ENCODE measurements at places on chromosomes 4 and X.

GRCh38 chr4:24686866-24687692 lies 102.7 kb upstream of the DHX15 start:
- no peak for DNase-seq

DNA sequence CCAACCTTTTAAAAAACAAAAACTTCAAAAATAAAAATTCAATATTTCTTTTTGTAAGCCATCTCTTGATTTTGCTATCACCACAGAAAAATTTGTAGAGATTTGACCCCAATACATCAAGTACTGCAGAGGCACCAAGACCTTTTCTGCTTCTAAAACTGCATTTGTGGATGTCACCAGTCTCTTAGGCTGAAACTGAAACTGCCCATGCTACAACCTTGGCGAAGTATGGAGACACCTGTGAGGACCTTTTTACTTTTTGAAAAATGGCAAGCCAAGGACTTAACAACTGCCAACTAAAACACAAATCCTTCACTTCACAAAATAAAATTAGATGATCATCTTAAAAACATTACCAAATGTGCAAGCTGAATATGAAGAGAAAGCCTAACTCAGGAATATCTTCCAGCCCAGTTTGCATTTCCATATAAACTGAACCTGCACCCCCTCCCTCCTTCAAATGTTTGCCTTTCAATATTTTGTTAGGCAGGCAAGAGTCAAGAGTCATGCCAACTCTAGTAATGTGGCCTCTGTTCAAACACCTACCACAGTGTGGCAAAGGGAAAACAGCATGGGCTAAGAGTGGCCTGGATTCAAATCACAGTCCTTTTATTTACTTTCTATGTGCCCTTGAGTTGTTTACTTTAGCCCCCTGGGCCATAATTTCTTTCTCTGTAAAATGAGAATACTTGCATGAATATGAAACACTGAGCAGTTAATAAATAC lies 389.4 kb downstream of the OPHN1 start:
- no peak for DNase-seq

DNA sequence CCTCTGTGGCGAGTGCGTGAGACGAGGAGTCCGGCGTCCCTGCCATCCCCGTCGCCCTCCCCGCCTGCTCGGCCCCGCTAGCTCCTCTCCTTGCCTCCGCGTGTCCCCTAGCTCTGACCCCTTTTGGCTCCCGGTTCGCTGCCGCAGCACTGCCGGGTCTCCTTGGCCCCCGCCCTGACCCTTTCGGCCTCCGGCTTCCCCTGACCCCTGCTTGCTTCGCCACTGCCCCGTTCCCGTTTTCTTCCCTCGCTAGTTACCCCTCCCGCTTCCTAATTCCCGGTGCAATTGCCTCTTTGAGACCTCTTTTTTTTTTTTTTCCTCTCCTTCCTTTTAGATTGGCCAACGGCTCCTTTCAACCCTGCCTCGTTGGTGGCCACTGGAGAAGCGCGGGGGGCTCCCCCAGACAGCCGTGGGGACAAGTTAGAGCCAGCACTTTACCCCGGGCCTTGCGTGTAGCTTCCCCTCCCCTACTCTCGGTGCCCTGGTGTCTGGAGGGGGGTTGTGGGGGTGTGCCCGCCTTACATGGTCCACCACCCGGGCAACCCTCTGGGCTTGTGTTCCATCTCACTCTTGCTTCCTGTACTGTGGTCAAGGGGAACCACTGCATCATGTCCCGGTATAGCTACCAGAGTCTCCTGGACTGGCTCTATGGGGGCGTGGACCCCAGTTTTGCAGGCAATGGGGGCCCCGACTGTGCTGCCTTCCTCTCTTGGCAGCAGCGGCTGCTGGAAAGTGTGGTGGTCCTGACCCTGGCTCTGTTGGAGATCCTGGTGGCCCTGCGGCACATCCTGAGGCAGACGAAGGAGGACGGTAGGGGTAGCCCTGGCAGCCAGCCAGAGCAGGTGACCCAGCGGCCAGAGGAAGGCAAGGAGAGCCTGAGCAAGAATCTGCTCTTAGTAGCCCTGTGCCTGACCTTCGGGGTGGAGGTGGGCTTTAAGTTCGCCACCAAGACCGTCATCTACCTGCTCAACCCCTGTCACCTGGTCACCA lies 548 bp downstream of the TMEM164 start:
- DNase-seq: no peak

GRCh38 chr4:71049395-71049794 lies 55.9 kb downstream of the DCK start:
- no peak for DNase-seq

DNA sequence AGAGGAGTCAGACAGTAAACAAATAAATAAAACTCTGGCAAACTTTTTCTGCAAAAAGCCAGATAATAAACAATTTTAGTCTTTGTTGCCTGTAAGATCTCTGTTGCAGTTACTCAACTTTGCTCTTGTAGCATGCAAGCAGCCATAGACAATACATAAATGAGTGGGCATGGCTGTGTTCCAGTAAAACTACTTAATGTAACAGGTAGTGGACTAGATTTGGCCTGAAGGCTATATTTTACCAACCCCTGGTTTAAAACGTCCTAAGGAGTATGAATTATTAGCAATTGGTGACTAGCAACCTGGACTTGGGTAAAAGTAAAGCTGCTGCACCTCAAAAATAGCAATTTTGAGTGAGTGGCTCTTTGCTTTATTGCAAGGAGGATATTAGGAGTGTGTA lies 30.9 kb downstream of the SLAIN2 start:
- DNase-seq: no peak

DNA sequence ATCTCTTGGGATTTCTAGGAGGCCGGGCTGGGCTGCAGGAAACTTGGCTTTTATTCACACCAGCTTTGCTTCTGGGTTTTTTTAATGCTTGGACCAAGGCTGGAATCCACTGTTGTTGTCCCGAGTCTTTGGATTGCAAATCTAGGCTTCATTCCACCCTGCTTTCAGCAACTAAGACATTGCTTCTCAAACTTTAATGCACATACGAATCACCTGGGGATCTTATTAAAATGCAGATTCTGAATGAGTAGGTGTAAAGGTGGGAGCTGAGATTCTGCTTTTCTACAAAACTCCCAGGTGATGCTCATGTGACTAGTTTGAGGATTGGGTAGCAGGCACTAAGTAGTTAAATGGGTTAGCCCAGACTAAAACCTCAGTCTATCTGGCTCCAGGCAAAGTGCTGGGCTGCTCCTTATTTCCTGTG lies 39.2 kb upstream of the GPC4 start:
- DNase-seq: no peak

DNA sequence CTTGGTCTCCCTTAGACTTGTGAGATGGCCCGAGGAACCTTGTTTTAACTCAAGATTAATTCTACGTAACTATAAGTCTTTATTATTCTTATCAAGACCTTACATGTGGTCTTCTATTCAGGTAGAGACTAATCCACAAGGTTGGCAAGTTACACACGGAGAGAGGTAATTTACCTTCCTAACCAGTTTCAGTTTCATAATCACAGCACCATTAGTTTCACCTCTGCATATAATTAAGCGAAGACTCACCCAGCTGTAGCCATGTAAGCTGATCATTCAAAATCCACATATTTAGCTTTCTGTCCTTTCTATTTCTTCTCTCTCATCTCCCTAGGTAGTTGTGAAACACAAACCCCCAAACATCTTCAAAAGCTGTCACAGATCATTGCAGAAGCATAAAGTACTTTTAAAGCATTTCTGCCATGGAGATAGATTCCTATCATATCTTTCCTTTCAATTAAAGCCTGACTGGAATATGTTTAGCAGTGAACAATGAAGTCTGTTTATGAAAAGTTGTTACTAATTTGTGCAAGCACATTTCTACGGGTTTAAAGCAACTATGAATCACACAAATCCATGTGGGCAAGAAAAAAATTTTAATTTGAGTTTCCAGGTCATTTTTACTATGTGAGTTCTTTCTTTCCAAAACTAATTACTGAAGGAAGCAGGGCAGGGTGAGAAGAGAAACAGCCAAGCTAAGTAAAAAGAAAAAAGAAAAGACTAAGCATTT lies 78.5 kb downstream of the BTC start:
- no peak for DNase-seq

GRCh38 chrX:40685362-40685918 lies 38.1 kb upstream of the CXorf38 start:
- no peak for DNase-seq

DNA sequence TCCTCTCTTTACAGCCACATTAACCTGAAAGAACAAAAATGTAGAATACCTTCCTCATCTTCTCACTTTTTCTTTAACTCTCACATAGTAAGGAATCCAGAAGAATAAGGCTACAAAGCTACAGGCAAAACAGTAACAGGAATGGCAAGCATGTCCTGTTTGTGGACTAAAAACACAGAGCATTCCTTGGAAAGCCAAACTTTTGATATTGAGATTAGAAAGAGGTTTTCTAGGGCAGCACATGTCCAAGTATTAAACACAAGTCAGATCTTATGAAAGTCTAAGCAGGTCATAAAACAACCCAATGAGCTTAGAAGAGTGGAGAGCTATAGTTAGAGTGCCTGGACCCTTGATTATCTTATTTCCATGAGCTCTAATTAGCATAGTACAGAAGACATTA lies 58.2 kb upstream of the FAM9C start:
- DNase-seq: no peak

DNA sequence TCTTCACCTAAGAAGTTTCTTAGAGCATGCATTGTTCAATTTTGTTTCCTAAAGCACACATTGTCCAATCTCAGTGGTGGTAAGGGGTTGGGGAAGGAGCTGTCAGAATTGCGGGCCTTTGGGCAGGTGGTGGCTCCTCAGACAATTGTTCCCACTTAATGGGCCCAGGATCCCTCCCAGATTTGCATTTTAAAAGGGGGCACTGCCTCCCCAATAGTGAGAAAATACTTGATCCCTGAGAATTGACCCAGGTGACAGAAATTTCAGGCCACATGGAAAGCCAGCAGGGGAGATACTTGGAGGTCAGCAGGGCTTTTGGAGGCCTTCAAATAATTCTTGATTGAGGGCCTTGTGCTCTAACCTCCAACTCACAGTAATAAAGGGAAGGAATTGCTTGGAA lies 217.1 kb downstream of the ZNF674 start:
- no peak for DNase-seq

- no peak for DNase-seq
These were observed 207.1 kb upstream of the DKK2 start for GRCh38 chr4:107243141-107243781.

- no peak for DNase-seq
These were observed 4.5 kb downstream of the UBA1 start for GRCh38 chrX:47198026-47198686.

DNA sequence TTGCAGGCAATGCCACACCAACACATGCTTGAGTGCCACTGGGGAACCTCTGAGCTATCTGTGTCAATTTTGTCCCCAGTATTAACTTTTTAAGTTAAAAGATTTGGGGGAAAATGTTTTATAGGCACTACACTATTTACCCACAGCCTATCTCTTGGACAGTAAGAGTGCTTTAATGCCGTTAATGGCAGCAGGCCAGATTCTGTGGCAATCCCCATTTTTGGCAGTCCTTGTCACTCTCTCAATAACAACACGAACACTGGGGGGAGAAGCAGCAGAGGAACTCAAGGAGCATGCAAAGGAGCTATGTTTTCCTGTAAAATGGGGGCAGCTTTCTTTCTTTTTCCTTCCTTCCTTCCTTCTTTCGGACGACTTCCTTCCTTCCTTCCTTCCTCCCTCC lies 168.6 kb downstream of the NSUN7 start:
- no peak for DNase-seq

DNA sequence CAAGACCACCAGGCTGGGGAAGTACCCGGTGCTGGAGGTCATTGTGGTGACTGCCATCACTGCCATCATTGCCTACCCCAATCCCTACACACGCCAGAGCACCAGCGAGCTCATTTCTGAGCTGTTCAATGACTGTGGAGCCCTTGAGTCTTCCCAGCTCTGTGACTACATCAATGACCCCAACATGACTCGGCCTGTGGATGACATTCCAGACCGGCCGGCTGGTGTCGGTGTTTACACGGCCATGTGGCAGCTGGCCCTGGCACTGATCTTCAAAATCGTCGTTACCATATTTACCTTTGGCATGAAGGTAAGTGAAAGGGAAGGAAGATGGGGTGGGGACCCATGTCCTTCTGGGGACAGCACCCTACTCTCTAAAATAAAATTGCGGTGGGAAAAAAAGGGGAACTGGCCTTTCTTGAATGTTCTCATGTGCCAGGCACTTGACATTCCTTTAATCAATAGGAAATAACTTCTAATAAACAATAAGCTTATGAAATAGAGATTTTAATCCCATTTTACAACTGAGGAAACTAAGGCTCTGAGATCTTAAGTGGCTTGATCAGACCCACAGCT lies 51.6 kb downstream of the CLCN4 start:
- no peak for DNase-seq

GRCh38 chrX:112991801-112992200 lies 151.2 kb upstream of the AMOT start:
- DNase-seq: no peak

All from NCI-H1930 (cell line).